Prostate gland (tissue), 2 donors: ENCODE measurements at places on chromosomes 6 and 20.

DNA sequence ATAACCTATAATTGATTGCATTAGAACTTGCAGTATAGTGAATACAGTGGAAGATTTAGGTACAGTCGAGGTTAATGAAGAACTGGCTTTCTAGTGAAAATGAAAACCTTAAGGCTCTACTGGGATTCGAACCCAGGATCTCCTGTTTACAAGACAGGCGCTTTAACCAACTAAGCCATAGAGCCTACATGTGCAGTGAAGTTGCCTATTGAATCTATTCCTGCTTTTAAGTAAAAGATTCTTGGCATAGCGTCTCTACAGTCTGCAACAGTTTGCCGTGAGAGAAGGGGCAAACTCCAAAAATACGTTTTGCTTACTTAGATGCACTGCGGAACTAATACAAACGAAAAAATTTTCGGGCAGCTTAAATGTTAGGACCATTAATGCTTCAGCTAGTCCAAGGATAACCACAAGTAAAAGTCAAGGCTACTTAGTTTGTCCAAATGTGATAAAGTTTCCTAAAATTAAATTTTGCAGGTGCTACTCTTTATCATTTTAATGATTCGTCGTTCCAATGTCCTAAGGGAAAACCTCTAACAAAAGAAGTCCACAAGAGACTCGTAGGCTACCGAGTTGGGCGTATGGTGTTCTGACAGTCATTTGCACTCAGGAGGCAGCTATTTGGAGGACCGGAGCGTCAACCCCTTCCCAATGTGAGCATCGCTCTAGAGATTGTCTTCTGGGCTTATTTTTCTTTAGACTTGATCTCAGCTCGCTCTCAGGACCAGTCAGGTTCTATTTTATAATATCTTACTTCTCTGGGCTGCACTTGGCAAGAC is 31.3 kb upstream of the ZSCAN23 start:
- no peak for DNase-seq

GRCh38 chr6:69542494-69542893 is 254.3 kb downstream of the LMBRD1 start:
- no peak for DNase-seq

GRCh38 chr6:43254138-43254817 is 11.0 kb downstream of the TTBK1 start:
- no peak for DNase-seq

DNA sequence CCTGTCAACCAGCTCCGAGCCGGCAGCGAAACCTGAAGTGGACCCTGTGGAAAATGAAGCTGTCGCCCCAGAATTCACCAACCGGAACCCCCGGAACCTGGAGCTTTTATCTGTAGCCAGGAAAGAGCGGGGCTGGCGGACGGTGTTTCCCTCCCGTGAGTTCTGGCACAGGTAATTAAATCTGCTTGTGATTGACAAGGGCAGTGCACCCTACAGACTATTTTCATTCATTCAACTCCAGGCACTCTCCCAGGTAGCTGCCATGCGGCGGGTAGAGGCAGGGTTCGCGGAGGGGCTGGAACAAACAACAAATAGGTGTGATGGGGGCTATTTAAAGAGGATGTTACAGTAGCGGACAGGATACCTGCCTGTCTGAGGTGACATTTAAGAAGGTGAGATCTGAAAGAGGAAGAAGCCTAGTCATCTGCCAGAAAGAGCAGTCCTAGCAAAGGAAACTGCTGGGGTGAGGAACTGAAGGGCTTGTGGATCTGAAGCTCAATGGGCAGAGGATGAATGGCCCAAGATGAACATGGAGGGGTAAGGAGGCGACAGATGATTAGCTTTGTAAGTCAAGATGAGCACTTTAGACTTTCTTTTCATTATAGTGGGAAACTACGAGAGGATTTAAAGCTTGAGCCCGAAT is 810 bp downstream of the MRPL18 start:
- no peak for DNase-seq

DNA sequence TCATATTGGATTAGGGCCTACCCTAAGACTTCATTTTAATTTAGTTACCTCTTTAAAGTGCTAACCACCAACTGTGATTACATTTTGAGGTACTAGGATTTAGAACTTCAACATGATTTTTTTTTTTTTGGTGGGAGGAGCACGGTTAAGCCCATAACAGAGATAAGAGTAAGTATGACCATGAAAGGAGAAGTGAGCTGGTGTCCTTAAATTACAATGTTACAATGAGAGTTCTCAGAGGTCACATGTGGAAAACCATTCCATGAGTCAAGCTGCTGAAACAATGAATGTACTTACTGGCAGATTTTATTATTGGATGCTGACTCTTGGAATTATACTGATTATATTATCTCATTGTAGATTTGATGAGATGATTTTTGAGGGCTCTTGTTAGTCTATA is 779.3 kb upstream of the CITED2 start:
- no peak for DNase-seq

- no peak for DNase-seq
These were observed 76.8 kb downstream of the TCP11 start for GRCh38 chr6:35064290-35064689.

- DNase-seq, result no peak
These were observed 23.0 kb downstream of the CEBPB start for GRCh38 chr20:50213531-50214106.

- no peak for DNase-seq
These were observed 83.2 kb upstream of the OGFRL1 start for GRCh38 chr6:71205336-71205956.

- no peak for DNase-seq
These were observed 501.4 kb downstream of the EPM2A start for GRCh38 chr6:145233955-145234354.

GRCh38 chr20:46058599-46059281 is 29.7 kb downstream of the SLC12A5 start:
- no peak for DNase-seq

GRCh38 chr6:28407401-28407800 is 7.9 kb upstream of the ZSCAN12 start:
- no peak for DNase-seq

GRCh38 chr20:63735859-63736718 is at the start of gene LIME1:
TSS of gene LIME1 (plus strand) at chr20:63736664. CDS start at chr20:63737550, 886 bp downstream.
- no peak for DNase-seq

- DNase-seq, result no peak
These were observed 516 bp upstream of the IRF4 start for GRCh38 chr6:390914-391558.

DNA sequence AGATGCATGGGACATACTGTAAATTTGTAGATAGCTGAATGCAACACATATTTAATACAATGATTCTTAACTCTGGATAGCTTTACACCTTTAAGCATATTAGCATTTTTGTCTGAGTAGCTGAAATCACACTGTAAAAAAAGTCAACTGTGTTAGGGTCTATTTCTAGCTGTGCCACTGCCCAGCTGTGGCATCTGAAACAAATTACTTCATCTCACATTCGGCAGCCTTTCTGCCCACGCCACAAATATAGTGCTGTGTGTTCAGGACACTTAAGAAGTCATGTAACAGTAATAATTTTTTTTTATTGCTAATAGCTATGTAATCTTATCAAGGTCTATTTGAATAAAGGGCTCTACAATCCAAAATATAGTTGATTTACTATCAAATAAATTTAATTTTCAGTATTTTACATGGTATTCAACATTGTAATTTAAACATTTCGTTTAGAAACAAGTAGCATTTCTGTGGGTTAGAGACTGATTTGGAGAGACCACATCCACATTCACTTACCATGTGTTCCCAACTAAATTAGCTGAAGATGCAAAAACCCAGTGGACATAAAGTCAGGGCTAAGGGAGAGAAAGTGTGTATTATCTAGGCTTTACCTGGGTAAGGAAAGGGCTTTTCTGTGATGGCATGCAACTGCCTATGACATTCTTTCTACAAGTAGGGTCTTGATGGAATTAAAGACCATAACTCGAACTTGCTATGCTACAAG is 276.7 kb downstream of the PLCB1 start:
- DNase-seq, result no peak

DNA sequence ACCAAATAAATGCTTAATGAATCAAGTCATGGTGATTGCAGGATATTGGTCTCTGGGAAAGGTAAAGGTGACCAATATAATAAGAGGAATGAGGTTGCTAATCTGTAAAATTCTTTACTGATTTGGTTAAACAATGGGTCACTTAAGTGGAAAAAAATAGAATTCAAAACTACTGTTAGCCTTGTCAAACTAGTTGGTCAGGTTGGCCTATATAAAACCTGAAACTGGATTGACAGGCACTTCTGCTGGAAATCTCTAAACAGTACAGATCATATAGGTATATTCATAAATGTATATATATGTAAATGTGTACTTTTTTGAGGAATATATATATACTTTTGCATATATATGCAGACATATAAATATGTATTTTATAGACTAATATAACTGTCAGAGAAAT is 19.7 kb downstream of the PLCB4 start:
- no peak for DNase-seq

GRCh38 chr6:51396583-51396982 is 577.9 kb downstream of the TFAP2B start:
- no peak for DNase-seq

- no peak for DNase-seq
These were observed 21.8 kb downstream of the SERPINB6 start for GRCh38 chr6:2949536-2950083.

DNA sequence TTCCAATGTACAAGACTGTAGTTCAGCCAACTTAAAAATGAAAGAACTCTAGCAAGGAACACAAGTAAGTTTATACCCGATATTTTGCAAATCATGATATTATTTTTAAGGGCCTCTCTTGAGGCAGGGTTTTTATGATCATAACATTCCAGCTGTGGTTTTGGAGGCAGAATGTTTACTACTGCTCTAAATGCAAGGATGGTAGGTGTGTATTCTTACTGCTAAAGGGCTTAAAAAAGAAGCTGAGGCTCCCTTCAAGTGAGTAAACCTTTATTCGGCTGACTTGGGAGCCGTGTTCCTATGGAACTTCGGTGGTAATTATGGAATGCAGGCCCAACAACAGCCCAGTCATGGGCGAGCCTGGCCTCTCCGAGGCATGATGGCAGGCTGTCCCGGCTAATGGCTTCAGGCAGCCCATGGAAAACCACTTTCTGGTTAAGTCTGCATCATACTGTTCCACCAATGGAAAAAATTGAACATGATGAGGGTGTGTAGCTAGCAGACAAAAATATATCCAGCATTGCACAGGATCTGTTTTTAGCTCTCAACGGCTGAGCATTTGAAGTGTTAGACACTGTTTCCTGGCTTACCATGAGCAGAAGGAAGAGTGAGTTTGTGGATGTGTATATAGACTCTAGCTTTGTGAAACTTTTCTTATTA is 111.5 kb downstream of the TIAM2 start:
- no peak for DNase-seq

DNA sequence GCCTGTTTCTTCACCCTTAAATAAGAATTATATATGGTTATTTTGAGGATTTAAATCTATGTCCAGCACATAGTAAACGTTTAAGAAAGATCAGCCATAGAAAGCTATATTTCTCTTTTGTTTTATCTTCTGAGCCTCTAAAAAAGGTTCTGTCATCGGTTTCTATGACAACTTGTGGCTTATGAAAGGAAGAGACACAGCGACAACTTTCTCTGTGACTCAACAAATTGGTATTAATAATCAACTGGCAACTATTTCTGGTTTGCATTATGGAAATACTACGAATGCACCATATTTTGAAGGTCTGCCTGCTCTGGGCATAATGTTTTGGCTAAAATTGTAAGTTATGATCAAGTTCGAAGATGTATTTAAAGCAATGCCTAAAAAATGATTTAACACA is 751.0 kb downstream of the CD109 start:
- no peak for DNase-seq

- DNase-seq, result no peak
These were observed 515.7 kb upstream of the BTBD3 start for GRCh38 chr20:11401988-11402387.

- no peak for DNase-seq
These were observed 52.6 kb downstream of the COL19A1 start for GRCh38 chr6:69918813-69919475.

DNA sequence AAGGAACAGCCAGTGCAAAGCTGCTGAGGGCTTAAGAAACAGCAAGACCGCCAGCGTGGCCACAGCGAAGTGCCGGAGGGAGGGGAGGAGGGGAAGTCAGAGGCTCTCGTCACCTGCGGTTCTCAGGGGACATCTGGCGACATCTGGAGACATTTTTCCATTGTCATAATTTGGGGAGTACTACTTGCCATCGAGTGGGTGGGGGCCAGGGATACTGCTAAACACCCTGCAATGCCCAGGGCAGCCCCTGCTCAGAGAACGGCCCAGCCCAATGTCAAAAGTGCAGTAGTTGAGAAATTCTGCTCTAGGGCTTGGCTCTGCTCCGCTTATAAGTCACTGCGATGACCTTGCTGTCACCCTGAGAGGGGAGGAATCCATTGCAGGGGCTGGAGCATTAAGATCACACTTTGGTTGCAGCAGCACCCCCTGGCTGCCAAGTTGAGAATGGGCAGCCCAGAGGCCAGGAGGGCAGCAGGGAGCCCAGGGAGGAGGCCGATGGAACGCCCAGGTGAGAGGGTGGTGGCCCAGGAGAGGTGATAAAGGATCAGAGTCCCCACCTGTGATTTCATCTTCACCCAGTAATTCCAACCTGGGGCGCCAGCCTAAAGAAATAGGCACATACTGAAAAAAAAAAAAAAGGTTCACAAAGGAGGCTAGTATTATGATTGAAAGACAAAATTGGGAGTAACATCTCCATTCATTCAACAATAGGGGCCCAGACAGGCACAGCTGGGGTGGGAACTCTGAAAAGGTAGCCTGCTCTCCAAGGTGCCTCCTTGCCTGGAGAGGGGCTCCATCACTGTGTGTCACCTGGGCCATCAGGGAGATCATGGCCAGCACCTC is 218.2 kb downstream of the BMP7 start:
- DNase-seq, result no peak

- no peak for DNase-seq
These were observed 83.6 kb upstream of the CHD6 start for GRCh38 chr20:41701588-41702348.

DNA sequence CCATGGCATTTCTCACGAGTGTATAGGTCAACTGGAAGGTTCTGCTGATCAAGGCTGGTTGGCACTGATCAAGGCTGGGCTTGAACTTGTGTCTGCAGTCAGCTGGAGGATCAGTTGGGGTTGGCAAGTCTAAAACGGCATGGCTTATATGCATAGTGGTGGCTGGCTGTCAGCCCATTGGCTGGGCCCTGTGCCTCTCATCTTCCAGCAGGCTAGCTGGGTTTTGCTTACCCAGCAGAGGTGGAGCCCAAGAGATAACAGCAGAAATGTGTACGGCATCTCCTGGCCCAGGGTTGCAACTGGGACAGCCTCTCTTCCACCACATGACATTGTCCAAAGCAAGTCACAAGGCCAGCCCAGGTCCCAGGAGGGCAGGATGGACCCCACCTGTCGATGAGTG is 158.2 kb downstream of the BMP7 start:
- DNase-seq, result no peak

DNA sequence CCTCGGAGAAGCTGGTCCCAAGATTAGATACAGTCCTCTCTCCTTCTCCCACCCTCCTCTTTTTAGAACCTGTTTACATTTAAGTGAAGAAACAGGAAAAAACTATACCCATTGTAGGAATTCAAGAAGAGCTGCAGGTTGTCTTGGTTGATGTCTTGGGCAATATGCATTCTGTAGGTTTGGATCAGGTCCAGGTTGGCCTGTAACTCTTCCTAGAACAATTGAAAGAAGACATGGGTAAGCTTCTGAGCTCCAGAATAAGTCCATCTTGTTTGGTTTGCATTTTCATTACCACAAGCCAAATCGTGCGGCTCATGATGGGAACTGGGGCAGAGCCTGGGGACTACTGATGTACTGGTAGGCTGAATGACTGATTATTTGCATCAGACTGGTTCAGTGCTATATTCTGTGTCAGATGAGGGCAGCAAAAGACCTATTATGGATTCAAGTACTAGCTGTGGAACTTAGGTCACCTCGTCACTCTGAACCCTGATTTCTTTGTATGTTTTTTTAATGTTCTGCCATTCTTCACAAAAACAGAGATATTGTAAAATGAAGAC is 20.3 kb upstream of the SLA2 start:
- DNase-seq, result no peak

- DNase-seq, result no peak
These were observed 42.5 kb downstream of the SLC2A4RG start for GRCh38 chr20:63782051-63782471.
